ENCODE measurements at places on chromosomes 16 and 17. TPM values are rescaled to one million over a fixed set of nuclear protein-coding genes. Genes with fewer than 3 reads are reported as not detected.

SLC13A2 gene
- not detected for polyA plus RNA-seq

P2RX5 gene
- polyA plus RNA-seq, result 10.6 TPM

ASGR2 gene
- 0.06 TPM for polyA plus RNA-seq

SLC38A8 gene
- not detected for polyA plus RNA-seq

TAC4 gene
- polyA plus RNA-seq, result not detected

ENDOV gene
- 43.8 TPM for polyA plus RNA-seq

TMEM238L gene
- not detected for polyA plus RNA-seq

NACA2 gene
- 0.70 TPM for polyA plus RNA-seq

PPP1R1B gene
- polyA plus RNA-seq, result not detected
